ENCODE measurements at places on chromosomes 13 and 19.

DNA sequence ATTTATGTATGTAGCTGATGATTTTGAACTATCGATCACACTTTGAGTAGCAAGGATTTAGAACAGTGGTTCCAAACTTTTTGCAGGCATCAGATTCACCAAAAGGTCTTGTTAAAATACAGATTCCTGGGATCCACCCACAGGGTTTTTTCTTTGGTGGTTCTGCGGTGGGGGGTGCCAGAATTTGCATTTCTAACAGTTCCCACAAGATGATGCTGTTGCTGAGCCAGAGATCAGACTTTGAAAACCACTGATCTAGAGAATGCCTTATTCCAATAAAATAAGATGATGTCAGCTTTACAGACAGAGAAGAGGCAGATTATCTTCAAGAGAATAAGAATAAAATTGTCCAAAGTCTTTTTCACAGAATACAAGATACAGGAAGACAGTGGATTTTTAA, 80.9 kb upstream of the SHISA2 start:
- no peak for DNase-seq

DNA sequence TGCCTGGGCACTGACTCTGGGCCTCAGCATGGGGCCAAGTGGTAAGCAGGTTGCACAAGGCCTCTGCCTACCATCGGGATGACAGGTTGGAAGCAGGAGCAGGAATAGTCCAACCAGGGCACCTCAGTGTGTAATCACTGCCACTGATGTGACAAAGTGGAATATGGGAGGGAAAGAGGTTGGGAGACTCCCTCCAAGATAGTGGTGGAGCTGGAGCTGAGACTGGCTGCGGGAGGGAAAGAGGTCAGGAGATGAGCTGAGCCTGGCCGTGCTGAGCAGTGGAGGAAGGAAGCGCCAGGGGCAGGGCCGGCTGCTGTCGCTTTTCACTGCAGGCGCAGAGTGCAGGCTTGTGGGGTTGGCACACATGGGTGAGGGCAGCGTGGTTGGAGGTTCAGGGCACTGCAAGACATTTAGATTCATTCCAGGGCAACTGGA, 6.8 kb downstream of the UPF3A start:
- no peak for DNase-seq

GRCh38 chr13:114140906-114141250, 8.5 kb upstream of the RASA3 start:
- no peak for DNase-seq

DNA sequence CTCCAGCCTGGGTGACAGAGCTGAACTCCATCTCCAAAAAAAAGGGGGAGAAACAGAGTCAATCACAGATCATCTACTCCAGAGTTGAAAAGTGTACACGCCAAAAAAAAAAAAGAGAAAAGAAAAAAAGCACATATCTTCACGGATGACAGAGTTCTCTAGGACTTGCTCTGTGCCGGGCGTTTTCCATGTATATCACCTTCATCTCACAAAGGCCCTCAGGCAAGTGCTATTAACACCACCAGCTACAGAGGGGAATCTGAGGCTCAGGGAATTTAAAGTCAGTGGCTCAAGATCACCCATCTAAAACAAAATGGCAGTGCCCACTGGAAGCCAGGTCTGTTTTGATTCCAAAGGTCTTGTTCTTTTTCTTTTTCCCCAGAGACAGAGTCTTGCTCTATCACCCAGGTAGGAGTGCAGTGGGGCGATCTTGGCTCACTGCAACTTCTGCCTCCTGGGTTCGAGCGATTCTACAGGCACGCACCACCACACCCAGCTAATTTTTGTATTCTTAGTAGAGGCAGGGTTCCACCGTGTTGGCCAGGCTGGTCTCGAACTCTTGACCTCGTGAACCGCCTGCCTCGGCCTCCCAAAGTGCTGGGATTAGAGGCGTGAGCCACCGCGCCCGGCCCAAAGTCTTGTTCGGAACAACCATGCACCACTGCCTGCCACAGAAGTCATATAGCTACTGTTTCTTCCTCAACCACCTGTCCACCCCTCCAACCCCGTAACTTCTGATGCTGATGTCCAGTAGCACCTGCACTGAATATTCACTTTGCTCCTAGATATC, 42.2 kb downstream of the SAE1 start:
- DNase-seq: no peak

- no peak for DNase-seq
Measured at GRCh38 chr13:106917024-106917571, 349.2 kb upstream of the ARGLU1 start.

DNA sequence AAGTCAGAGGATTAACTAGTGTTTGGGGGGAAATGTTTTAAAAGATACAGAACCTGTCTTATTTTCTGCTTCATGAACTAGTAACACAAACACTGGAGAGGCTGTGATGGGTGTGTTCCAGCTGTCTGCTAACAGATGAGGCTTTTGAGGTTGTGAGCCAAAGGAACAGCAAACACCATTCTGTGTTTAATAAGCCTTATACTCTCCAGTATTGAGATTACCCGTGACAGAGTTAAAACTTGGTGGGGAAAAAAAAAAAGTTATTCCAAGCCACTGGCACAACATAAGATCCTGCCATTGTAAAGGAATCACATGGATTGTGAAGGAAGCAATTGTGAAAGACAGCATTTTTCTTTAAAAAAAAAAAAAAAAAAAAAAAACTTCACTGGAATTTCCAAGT, 48.4 kb downstream of the KCTD12 start:
- DNase-seq: no peak

DNA sequence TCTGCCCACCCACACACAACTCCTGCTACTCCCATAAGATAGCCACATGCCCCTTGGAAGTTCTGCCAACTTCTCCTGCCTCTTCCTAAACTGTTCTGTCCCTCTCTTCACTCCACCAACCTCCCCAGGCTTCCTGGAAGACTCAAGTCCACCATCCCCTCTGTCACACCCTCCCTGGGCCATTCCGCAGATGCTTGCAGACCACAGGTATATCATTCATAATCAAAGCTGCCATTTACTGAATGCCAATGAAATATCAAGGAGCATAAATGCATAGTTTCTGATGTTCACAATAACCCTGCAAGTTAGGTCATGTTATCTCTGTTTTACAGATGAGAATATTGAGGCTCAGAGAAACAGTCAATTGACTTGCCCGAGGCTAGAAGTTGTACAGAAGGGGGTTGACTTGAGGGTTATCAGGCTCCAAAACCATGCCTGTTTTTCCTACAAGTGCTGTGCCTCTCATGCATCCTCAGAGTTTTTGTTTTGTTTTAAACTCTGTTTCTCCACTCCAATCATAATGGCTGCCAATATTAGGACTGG, 135.6 kb downstream of the SLC7A1 start:
- no peak for DNase-seq

DNA sequence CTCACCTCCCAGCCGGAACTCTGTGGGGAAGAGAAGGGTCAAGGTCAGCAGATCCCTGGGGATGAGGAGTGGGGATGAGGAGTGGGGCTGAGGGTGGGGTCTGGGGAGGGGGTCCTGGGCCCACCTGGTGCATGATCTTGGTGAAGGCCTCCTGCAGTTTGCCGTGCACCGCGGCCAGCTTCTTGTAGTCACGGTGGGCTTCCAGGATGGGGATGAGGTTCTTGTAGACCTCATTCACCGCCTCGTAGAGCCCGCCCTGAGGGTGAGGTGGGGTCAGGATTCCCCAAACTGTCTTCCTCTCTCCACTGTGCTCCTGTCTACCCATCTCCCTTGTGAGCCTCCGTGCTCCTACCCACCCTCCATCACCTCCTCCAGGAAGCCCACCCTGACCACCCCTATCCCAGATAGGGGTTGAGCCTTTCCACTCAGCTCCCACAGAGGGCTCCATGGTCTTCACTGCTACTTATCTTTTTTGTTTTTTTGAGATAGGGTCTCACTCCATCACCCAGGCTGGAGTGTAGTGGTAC, 6.8 kb upstream of the KANK2 start:
- no peak for DNase-seq

DNA sequence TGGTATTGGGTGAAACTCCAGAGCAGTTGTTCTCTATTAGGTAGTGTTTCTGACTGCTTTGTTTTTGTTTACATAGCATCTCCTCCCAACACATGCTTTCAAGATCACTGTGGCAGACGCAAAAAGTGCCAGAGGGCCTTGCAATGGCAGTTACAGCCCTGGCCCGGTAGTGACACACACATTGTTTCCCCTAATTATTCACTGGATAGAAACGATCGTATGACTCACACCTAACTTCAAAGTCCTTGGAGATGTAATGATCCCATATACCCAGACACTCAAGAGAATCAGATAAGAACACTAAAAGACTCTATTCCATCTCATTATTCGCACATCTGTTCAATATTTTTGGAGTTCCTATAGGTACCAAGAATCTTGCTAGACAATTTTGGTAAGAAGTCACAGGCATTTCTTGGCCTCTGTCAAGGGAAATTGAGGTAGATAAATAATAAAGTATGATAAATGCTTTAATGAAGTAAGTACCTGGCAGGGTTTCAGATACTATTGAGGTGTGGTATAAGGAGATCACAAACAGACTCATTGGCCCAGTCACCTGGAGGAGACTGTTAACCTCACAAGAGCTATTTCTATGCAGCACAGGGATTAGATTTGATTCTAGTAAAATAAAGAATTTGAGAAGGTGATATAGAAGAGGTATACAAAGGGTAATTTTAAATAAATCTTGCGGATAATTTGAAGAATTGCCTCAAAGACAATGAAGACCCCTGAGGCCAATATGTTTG, 485.3 kb downstream of the SLITRK6 start:
- DNase-seq: no peak

DNA sequence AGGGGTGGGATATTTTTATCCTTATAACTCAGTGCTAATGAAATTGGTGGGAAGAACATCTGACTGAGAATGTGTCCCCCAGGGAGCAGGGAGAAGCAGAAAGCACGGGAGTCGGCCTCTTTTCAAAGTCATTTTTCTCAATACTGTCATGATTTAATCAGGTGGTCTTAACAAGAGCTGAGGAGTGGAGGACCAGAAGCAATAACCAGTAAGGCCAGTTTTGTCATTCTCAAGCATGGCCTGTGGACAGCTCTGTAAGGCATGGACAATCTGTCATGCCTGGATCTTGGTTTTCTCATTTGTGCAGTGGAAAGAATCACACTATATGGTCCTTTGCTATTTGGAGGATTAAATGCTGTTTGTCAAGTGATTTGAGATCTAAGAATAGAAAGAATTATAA, 99.7 kb downstream of the TNFSF11 start:
- DNase-seq: no peak

- no peak for DNase-seq
Measured at GRCh38 chr19:45502111-45502510, 3.9 kb downstream of the PPM1N start.

DNA sequence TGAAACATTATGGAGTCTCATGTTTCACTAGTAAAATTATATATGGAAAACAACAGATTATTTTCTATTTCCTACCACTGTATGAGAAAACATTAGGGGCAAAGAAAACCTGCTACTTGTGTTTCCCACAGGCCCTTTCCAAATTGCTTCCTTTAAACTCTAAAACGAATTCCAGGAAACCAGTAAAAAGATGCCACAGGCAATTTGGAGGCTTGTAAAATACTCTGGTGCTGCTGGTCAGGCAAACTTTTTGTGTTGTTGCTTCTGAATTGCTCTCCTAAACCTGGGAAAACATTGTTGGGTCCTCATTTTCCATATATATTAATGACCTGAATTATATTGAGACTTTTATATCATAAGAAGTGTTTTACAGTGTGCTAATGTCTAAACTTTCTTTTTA, 141.5 kb downstream of the TDRD3 start:
- no peak for DNase-seq

- DNase-seq: no peak
Measured at GRCh38 chr13:98504029-98504351, 72.9 kb downstream of the STK24 start.

DNA sequence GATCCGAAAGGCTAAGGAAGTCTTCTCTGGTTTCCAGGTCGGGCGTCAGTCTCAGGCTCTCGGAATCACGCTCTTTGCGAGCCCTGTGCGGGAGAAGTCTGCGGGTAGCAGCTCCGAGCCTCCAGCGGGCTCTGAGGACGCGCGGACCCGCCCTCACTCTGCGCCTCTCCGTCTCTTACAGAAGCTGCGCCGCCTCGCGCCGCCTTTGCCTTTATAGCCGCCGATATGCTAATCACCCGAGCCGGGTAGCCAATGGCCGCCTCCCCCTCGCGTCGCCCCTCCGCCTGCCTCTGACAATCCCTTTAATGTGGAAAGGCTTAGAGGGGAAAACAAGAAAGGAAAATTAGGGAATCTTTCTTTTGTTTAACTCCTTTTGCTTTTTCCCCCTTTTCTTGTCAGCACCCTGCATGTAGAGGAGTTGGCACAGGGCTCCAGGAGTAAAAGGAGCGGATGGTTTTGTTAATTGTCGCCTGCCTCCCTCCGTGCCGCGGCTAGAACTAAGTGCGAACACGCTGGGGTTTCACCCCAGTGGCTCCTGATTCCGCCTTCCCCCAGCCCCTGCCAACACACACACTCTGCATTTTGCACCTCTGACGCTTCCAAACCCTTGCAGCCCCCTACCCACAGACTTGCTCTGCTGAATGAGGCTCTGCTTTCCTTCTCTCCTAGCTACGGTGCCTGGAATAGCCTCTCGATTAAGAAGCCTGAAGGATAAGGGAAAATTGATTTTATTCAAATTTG, at the start of gene PCDH8:
PCDH8 (minus strand) TSS at position 186 of the 741 bp plus-strand sequence. CDS start 204 bp downstream, outside the sequence.
- DNase-seq: no peak

GRCh38 chr13:75217949-75218348, 264.0 kb downstream of the TBC1D4 start:
- no peak for DNase-seq

DNA sequence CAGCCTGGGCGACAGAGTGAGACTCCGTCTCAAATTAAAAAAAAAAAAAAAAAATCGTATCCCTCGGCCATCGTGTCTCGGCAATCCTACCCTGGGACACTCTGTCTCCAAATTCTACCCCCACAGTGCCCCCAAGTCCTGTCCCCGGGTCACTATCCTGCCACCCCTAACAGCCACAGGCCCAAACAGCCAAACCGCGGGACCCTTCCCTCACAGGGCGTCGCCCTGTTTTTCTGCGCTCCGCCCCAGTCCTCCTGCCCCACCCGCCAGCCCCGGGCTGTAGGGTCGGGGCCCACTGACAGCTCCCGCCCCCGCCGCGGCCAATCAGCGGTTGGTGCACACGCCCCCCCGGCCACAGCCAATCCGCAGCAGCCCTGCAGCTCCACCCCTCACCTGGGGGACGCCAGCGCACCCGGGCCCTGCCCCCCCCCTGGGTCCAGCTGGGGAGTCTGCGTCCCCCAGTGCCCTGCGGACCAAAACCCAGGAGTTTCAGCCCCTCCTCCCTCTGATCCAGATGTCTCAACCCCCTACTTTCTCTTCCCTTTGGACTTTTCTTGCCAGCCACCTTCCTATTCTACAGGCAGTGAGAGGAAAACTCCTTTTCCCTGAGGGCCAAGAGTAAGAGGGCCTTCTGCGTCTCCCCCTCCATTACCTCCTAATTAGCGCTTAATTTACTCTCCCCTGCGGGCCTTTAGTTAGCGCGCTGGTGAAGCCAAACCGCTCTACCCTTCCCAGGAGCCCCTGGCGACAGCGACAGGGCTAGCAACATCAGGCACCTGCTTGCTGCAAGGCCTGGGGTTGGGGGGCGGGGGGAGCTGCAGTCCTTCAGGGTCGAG, 1.5 kb upstream of the BCAT2 start:
- peak; percentile 54 for DNase-seq

DNA sequence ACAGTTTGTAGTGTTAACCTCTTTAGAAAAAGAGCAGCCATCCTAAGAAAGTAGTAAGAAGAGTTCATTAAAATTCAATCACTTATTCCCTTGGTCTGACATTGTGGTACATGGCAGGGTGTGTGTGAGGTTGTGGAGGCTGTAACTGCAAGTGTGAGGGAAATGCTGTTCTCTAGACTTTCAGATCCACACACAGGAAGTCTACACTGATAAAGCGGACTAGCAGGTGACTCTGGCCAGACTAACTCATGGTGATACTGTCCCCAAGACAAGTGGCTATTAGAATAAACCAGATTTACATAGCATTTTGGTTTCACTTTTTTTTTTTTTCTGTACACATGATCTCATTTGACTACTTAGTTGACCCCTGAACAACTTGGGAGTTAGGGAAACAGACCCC, 10.0 kb downstream of the MTIF3 start:
- no peak for DNase-seq

All from stimulated activated CD4-positive, alpha-beta T cell treated with anti-CD3 and anti-CD28 coated beads, Interleukin-12 subunit alpha, Interleukin-12 subunit beta, amount 100 ng/mL, for 24 hours (primary cell).